ENCODE measurements at places on chromosomes 1 and 21.

GRCh38 chr1:48229317-48229716 lies 6.8 kb downstream of the SLC5A9 start:
- no peak for DNase-seq

DNA sequence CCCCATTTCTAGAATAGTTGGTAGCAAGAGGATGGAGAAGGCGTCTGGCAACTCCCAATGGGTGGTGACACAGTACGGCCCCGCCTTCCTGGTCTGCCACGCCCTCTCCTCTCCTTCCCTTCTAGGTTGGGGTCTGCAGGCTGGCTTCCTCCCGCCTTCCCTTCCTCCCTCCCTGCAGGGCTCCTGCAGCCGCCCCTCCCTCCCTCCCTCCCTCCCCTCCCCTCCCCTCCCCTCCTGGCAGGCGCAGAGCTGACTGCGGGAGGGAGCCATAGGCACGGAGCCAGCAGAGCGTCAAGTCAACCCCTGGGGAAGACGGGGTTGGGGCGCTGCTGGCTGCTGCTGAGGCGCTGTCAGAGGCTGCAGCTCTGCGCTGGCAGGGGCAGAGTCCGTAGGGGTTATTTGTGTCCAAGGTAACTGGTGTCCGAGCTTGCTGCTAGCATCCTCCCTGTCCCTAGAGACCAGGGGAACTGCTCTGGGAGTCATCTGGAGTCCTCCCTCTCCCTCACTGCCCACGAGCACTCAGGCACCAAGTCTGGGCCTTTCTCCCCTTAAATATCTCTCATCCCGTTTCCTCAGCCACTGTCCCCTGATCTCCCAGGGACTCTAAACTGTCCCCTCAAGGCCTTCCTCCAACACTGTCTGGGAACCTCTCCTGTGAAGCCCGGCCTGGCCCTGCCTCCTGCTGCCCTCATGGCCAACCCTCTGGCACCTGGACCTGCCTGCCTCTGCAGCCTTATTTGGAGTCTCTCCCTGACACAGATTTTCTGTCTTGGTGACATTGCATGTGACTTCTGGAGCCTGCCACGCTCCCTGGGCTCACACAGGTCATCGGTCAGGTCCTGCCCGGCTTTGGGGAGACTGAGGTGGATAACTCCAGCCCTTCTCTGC lies 57.4 kb upstream of the ACOT11 start:
- peak; percentile 44 for DNase-seq

GRCh38 chr1:209328196-209328595 lies 255.3 kb upstream of the CAMK1G start:
- no peak for DNase-seq

DNA sequence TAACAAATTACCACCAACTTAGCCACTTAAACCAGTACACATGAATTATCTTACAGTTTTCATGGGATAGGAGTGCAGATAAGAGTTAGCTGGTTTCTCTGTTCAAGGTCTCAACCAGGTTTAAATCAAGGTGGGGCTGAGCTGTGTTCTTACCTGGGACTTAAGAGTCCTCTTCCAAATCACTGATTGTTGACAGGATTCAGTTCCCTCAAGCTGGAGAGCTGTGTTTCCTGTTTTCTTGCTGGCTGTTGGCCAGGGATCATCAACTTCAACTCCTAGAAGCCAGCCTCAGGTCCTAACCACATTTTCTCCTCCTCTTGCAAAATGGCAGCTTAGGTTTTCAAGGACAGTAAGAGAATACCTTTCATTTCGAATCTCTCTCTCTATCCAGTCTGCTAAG lies 123.8 kb upstream of the CHRM3 start:
- no peak for DNase-seq

- no peak for DNase-seq
These were observed 67.4 kb downstream of the KCNJ6 start for GRCh38 chr21:37848721-37849490.

DNA sequence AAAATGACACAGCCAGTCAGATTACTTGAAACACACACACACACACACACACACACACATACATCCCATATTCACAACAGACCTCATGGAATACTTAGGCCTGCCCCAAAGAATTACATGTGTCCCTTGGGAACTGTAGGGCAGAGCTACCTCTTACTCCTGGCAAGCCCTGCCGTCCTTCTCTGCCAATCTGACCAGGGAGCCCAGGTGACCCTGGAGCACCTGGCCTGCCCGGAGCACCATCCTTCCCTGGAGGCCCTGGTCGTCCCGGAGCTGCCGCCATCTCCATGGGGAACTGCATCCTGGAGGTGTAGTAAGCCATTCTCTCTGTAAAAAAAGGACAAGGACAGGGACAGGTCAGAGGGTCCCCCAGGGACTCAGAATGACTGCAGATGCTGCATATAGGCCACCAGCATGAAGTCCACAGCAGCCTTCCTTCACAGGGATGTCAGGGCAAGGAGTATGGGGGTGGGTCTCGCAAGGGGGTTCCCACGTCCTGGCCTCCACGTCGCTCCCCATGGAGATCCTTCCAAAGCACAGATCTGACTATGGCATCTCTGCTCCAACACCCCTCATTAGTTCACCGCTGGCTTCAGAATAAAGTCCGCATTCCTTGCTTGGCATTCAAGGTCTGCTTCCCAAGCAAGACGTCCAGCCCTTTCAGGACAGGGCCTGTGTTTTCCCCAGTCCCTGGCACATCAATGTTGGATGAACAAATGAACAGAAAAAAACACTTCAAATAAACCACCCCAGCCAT lies 9.2 kb upstream of the PEF1 start:
- no peak for DNase-seq

- DNase-seq: no peak
These were observed 15.8 kb downstream of the INPP5B start for GRCh38 chr1:37931102-37931360.

DNA sequence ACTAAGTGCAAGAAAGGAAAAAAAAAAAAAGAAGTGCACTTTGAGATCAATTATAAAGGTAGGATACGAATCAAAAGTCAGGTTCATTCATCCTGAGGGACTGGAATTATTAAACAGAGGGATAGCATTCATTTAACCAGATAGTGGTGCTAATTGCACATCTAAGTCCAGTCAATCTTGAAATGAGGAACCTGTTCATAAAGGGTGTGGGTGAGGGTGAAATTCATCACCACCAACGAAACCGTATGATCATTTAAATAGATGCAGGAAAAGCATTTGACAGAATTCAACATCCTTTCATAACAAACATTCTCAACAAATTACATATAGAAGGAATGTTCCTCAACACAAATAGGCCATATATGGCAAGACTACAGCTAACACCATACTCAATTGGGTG lies 5.6 kb downstream of the CTSS start:
- DNase-seq: no peak

DNA sequence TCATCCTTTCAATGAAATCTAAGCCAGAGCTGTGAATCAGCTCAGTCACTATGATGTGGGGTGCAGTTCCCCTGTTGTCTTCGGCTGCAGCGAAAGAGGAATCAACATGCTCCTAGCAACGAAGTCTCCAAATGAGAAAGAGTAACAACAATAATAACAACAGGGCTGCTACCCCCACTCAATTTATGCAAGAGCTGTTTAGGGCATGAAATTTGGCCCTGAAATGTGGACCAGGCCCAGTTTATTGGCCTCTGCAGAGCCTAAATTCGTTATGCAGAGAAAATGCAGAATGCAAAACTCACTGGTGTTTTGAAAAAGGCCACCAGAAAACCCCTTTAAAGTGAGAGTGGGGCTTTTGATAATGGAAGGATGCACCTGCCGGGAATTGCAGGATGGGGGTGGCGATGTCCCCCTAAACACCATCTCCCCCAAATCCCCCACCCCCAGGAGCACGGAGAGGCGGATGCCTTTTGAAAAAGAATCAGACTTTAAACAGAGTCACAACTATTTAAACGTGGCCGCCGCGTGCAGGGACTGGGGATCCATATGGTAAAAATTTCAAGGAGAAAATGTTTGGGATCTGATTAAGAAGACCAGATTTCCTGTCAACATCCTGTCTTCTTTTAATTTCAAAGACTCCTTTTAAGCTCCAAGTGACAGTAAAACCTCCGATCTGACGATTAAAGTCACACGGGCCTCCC lies 1.9 kb downstream of the RUNX3 start:
- no peak for DNase-seq

GRCh38 chr1:173122958-173123852 lies 72.5 kb upstream of the TNFSF18 start:
- DNase-seq: no peak

- DNase-seq: no peak
These were observed 29.7 kb downstream of the SERTAD4 start for GRCh38 chr1:210262167-210262896.

DNA sequence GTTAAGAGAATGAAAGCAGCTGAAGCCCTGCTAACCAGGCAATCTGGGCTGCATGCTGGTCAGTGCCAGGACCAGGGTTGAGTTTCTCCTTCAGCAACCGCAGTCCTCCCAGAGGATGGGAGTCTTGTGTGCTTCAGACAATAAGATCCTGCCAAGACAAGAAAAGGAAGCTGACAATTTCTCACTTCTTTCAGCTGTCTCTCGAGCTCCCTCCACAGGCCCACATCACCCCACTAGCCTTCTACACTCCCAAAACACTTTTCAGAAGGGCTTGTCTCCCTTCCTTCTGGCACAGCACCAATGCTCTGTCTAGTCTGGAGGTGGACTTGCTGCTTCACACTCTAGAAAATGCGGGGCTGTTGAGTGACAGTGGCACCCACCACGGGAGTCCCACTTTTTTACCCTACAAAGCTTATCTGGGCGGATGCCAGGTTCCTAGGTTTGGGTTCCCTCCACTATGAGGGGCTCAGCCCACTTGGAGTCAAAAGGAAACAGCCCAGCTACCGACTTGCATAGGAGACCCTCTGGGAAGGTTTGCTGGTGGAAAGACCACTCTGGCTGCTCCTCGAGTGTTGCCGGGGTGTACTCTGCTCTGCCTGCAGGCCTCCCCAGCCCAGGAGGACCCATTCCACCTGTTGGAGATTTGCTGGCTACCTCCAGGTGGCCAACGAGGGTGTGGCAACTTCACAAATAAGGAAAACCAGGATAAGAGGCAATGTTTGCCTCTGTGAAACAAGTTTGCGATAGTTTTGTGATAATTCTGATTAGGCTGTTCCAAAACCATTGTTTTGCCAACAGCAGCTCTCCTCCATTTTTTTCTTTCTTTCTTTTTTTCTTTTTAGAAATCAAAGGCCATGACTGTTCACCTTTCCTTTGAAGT lies 68.9 kb downstream of the TENT5C start:
- DNase-seq: no peak

DNA sequence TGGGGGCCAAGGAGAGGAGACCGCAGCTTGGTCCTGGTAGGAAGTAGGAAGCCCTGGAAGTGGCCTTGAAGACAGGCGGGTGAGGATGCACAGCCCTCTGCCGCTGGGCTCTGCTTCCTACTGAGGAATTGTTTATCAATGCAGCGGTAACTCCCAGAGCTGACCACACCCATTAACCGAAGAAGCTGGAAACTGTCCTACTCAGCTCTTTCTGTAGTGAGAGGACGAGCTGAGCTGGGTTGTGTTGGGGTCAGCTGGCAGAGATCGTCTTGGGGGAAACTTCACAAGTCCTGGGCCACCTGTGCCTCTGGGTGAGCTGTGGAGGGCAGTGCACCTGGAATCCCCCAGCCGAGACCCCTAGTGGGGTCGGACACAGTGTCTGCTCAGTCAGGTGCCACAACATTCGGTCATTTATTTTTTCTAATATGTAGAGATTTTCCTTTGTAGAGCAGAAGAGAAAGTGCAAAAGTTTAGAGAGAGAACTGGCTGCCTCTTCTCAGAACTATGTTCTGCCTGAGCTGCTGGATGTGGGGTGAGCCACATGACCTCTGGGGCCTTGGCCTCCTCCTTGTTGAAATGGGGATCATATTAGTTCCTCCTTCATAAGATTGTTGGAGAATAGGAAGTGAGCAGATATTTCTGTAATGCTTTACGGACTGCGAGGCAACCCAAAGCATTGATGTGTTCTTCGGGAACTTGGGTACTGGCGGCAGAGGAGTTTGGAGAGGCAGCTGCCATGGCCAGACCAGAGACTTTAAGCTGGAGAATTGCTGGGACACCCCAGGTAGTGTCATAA lies 3.6 kb downstream of the NECAP2 start:
- DNase-seq: no peak

- peak; percentile 5 for DNase-seq
These were observed 20.4 kb upstream of the RCAN1 start for GRCh38 chr21:34635307-34635706.

GRCh38 chr1:6960860-6961259 lies 175.6 kb downstream of the CAMTA1 start:
- no peak for DNase-seq

- DNase-seq: no peak
These were observed 603.5 kb upstream of the ADAMTS5 start for GRCh38 chr21:27570306-27570868.

GRCh38 chr1:234768569-234769283 lies 158.7 kb upstream of the IRF2BP2 start:
- DNase-seq: no peak

DNA sequence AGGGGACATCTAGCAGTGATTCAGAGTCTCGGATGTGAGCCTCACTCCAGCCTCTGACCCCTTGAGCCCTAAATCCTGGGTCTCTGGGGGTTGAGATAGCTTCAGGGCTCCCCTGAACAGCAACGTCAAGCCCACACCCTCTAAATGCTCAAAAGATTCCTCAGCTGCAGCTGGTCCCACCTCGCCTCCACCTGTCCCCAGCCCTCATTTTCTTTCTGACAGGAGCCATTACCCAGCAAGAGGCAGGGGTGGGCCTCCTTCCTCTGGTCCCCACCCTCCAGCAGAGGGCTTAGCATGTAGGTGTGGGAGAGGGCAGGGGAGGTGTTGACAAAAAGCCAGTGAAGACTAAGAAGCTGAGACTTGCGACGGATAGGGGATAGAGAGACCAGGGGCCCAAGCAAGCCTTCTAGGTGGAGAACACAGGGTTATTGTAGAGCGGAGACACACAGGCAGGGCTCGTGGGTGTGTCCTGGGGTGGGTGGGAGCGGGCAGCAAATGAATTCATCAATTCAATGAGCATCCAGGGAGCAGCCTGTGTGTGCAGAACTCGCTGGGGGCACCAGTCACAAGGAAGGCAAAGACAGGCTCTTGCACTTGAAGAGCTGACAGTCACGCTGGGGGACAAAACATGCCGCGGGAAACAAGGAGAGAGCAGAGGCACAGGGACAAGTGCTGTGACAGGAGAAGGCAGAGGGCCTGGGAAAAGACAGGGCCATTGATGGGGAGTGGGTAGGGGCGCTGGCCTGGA lies 48.9 kb upstream of the GOLT1A start:
- no peak for DNase-seq

DNA sequence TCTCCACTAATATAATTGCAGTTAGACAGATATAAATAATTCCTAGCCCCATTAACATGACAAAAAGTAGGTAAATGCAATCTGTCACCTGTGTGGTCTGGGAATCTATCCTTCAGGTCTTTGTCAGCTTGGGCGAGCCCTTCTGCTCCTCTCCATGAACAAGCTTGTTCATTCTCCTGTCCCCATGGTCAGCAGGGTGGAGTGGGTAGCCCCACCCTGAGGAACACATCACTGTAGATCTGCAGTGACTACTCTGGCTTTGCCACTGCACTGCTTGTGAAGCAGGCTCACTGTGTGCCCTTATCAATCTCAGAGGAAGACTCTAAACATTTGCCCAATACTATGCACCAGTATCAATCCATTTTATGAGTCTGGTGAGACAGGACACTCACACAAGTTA lies 279.0 kb downstream of the MATN1 start:
- no peak for DNase-seq

All from NCI-H146 (cell line).